ENCODE measurements at places on chromosomes 13 and 19. TPM values are rescaled to one million over a fixed set of nuclear protein-coding genes. Genes with fewer than 3 reads are reported as not detected.
A peak's percentile ranks its signal among the peaks of the same experiment; 100 is the strongest.

DNA sequence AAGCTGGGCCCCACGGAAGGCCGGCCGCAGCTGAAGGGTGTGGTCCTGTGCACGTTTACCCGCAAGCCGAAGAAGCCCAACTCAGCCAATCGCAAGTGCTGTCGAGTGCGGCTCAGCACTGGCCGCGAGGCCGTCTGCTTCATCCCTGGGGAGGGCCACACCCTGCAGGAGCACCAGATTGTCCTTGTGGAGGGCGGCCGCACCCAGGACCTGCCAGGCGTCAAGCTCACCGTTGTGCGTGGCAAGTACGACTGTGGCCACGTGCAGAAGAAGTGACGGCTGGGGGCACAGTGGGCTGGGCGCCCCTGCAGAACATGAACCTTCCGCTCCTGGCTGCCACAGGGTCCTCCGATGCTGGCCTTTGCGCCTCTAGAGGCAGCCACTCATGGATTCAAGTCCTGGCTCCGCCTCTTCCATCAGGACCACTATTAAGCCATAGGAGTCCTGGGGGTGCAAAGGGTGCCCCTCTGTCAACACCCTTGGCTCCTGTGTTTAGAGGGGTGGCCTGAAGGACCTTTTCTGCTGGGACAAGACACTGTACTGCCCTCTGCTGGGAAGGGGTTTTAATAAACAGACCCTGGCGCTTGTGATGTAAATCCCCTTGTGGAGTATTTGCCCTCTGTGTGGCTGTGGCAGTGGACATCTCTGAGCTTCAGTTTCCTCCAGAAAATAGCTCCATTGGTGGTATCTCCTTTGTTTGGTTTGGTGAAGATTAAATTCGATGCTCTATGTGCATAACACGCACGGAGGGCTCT is 1.9 kb downstream of the MRPS12 start:
- peak overlapping the region; percentile 83 for H3K4me3 ChIP-seq
- DNase-seq: peak; percentile 45
- H3K27ac ChIP-seq: no peak overlapping the region
- peaks cover 28% of the 10 kb centered on the region for H3K4me1 ChIP-seq
- no peaks in the 10 kb centered on the region for H3K27me3 ChIP-seq

GRCh38 chr19:32798201-32798600 is 71.4 kb downstream of the SLC7A9 start:
- H3K27ac ChIP-seq: no peak overlapping the region
- H3K4me3 ChIP-seq: no peak overlapping the region
- no peaks in the 10 kb centered on the region for H3K36me3 ChIP-seq
- DNase-seq: no peak
- no peaks in the 10 kb centered on the region for H3K4me1 ChIP-seq
- H3K27me3 ChIP-seq: no peaks in the 10 kb centered on the region

GRCh38 chr19:8488365-8488764 is 14.1 kb downstream of the PRAM1 start:
- peaks cover 30% of the 10 kb centered on the region for H3K36me3 ChIP-seq
- peaks cover 39% of the 10 kb centered on the region for H3K4me1 ChIP-seq
- peak overlapping the region; percentile 76 for H3K4me3 ChIP-seq
- peak; percentile 21 for DNase-seq
- H3K27me3 ChIP-seq: peaks cover 5% of the 10 kb centered on the region
- peak overlapping the region; percentile 95 for H3K27ac ChIP-seq

GRCh38 chr13:63636316-63636993 is 2220.8 kb upstream of the PCDH20 start:
- H3K36me3 ChIP-seq: no peaks in the 10 kb centered on the region
- H3K4me3 ChIP-seq: no peak overlapping the region
- no peak overlapping the region for H3K27ac ChIP-seq
- DNase-seq: no peak
- H3K4me1 ChIP-seq: no peaks in the 10 kb centered on the region
- no peaks in the 10 kb centered on the region for H3K27me3 ChIP-seq

GRCh38 chr13:73157031-73157430 is 98.2 kb downstream of the KLF5 start:
- peaks cover 2% of the 10 kb centered on the region for H3K36me3 ChIP-seq
- no peaks in the 10 kb centered on the region for H3K4me1 ChIP-seq
- no peak overlapping the region for H3K27ac ChIP-seq
- no peaks in the 10 kb centered on the region for H3K27me3 ChIP-seq

GRCh38 chr13:35489050-35489449 is 12.6 kb upstream of the MAB21L1 start:
- H3K36me3 ChIP-seq: no peaks in the 10 kb centered on the region
- H3K27me3 ChIP-seq: peaks cover 21% of the 10 kb centered on the region
- H3K27ac ChIP-seq: no peak overlapping the region
- H3K4me1 ChIP-seq: no peaks in the 10 kb centered on the region

DNA sequence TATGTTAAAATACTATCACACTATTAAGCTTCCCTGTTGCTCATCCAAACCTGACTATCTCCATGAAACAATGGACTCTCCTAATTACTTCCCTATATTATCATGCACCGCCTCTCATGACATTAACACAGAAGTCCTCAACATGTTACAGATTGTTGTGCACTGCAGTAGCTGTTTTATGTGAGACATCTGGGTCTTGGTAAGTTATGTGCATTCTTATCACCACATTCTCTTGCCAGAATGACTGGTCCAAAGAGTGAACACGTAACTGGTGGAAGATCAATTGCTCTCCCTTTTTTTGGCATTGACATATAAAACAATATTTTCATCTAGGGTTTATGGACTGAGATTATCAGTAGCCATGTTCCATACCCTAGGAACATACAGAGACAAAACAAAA is 59.4 kb downstream of the POSTN start:
- H3K4me1 ChIP-seq: no peaks in the 10 kb centered on the region
- H3K27ac ChIP-seq: no peak overlapping the region
- DNase-seq: no peak
- H3K4me3 ChIP-seq: no peak overlapping the region
- H3K36me3 ChIP-seq: peaks cover 2% of the 10 kb centered on the region
- no peaks in the 10 kb centered on the region for H3K27me3 ChIP-seq

DNA sequence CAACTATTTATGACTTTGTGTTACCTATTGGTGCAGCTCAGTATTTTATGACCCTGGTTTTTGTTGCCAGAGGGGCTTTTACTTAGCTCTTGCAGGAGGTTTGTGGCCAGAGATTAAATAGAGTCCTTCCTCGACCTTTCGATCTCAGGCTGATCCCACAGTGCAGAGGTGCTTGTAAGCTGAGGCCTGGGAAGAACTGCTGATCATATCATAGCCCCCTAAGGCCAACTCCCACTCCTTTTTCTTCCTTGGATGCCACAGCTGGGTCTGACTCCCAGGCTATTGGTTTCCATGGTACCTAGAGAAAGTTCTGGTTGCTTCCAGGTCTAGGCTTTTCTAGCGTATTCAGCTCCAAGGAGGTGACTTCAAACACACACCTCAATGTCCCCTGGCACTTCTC is 324.9 kb downstream of the FOXO1 start:
- H3K27ac ChIP-seq: peak overlapping the region; percentile 63
- no peak overlapping the region for H3K4me3 ChIP-seq
- DNase-seq: no peak
- H3K36me3 ChIP-seq: no peaks in the 10 kb centered on the region
- peaks cover 85% of the 10 kb centered on the region for H3K4me1 ChIP-seq

- no peaks in the 10 kb centered on the region for H3K36me3 ChIP-seq
- no peak for DNase-seq
- H3K27me3 ChIP-seq: no peaks in the 10 kb centered on the region
- H3K4me1 ChIP-seq: peaks cover 33% of the 10 kb centered on the region
- H3K4me3 ChIP-seq: no peak overlapping the region
Observed at GRCh38 chr19:4979211-4979807, 10.4 kb downstream of the KDM4B start.

DNA sequence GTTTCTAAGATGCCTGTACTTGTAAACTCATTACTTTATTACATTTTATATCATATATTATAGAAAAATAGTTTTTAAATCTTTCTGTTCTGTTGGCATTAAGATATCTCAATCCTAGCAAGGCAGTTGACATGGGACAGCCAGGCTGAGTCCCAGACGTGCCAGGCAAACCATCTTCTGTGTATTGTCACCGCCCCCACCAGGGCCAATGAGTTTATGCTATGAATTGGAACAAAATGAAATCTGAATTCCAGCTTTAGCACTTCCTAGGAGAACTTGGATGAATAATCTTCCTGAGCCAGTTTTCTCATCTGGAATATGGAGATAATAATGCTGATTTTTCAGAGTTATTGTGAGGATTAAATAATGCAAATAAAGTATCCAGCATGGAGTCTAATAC is 79.9 kb upstream of the GSX1 start:
- peaks cover 5% of the 10 kb centered on the region for H3K4me1 ChIP-seq
- no peaks in the 10 kb centered on the region for H3K36me3 ChIP-seq
- no peak overlapping the region for H3K4me3 ChIP-seq
- H3K27me3 ChIP-seq: peaks cover 14% of the 10 kb centered on the region
- no peak overlapping the region for H3K27ac ChIP-seq

DNA sequence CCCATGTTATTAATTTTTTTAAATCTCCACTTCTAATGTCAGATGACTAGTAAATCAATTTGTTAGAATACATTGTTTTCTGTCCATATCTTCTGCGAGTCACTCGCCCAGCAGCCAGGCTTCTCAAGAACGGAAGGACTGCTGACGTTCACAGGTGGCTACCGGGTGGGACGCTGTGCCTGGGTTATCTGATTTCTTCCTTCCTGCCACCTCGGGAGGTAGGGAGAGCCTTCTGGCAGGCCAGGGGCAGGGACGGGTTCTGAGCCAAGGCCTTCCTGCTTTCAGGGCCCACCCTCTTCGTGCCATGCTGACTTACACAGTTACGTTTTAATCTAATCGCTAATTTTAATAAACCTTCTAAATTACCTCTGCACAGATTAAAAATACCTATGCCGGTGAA is 7.9 kb upstream of the C1QTNF9 start:
- no peaks in the 10 kb centered on the region for H3K4me1 ChIP-seq
- H3K27me3 ChIP-seq: no peaks in the 10 kb centered on the region
- peaks cover 15% of the 10 kb centered on the region for H3K36me3 ChIP-seq
- H3K4me3 ChIP-seq: no peak overlapping the region
- no peak for DNase-seq

DNA sequence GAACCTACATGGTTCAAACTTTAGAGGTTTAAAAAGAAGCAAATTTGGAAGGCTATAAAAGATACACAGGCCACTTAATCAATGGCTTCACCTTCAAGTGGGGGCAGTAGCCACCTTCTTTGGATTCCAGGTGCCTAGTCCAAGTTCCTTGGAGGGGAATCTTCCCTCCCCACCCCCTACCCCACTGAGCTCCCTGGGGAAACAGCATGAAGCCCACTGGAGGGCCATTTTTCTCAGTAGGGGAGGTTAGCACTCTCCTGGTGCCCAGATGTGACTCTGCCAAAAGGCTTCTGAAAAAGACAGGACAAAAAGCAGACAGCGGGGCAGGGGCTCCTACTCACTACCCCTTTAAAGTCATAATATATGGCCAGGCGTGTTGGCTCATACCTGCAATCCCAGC is 93.9 kb downstream of the KCTD15 start:
- no peak for DNase-seq
- H3K27me3 ChIP-seq: peaks cover 11% of the 10 kb centered on the region
- peaks cover 11% of the 10 kb centered on the region for H3K4me1 ChIP-seq
- H3K27ac ChIP-seq: no peak overlapping the region
- H3K4me3 ChIP-seq: no peak overlapping the region

- H3K27me3 ChIP-seq: no peaks in the 10 kb centered on the region
- no peak overlapping the region for H3K27ac ChIP-seq
- no peak for DNase-seq
- no peak overlapping the region for H3K4me3 ChIP-seq
- H3K36me3 ChIP-seq: no peaks in the 10 kb centered on the region
- no peaks in the 10 kb centered on the region for H3K4me1 ChIP-seq
Observed at GRCh38 chr13:47087841-47088240, 191.0 kb upstream of the HTR2A start.

KIR3DL2 gene
- total RNA-seq: not detected

KLHL1 gene
- 0.23 TPM for total RNA-seq

SYT3 gene
- 1.4 TPM for total RNA-seq
